ENCODE measurements at places on chromosomes 12 and 14.

DNA sequence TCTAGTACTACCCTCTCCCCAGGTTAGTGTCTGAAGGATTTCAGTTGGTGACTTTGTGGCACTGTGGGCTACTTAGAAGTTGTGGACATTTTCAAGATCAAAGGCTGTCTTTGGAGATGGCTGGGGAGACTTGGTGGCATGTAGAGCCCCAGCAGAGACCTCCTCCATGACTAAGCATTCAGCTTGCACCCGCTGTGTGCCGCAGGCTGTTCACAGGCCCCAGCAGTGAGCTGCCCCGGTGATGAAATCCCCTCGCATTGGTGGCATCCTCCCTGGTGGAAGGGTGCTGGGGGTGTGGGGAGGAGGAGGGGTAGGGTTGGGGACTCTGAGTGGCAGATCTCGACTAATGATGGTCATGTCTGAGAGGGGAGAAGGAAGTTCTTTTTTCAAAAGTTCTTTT is 173.9 kb downstream of the TSPAN9 start:
- DNase-seq, result no peak

- no peak for DNase-seq
These were observed 67.0 kb downstream of the RBM19 start for GRCh38 chr12:113899042-113899560.

- no peak for DNase-seq
These were observed 88.5 kb upstream of the ANO4 start for GRCh38 chr12:100706033-100706432.

DNA sequence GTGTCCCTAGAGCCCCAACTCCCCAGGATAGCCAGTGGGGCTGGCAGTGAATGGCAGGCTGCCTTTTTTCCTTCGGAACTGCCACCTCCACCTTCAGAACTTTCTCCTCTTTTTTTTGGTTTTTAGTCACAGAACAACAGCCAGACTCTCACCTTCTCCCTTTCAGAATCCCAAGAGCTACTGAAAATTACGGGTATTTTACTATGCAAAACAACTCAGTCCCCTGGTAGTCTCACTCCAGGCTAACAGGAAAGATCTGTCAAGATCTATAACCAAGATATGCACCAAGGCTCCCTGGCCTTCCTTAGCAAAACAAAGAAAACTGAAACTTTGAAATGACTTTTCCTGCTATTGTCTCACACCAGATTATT is 12.5 kb downstream of the PLEKHG6 start:
- DNase-seq, result no peak

DNA sequence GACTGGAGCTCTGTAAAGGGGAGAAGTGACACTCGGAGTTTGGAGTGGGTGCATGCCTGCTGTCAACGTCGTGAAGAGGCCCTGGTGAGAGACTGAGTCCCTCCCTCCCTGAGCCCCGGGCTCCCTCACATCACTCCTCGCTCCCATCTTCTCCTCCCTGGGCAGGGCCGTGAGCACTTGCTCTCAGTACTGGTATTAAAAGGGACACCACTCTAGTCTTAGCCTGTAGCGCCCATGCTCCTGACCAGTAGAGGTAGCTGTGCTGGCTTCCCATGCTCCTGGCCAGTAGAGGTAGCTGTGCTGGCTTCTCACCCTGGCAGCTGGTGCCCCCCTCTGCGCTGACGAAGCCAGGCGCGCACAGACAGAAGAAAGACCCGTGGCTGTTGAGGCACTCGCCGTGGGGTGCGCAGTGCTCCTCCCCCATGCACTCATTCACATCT is 14.7 kb downstream of the ISCA2 start:
- no peak for DNase-seq

DNA sequence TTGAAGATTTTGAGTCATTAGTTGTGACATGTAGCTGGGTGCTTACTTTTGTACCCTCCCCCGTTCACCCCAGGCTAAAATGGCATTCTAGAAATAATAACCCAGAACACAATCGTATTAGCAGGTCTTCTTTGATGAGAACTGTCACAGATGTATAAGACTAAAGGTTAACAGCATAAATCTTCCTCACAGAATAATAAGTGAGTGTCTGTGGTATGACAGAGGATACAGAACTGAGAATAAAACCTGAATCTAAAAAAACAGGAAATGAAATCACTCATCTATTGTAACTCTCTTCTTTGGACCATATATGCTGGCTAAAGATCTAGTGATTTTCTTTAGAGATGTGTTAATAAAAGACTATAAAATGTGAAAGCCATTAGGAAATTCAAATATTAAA is 746.6 kb downstream of the LRFN5 start:
- no peak for DNase-seq

GRCh38 chr12:2276288-2277033 is 223.7 kb downstream of the CACNA1C start:
- DNase-seq, result no peak

GRCh38 chr12:26338586-26339572 is 143.5 kb downstream of the SSPN start:
- no peak for DNase-seq

- no peak for DNase-seq
These were observed 28.9 kb upstream of the TMEM179 start for GRCh38 chr14:104633276-104634137.

DNA sequence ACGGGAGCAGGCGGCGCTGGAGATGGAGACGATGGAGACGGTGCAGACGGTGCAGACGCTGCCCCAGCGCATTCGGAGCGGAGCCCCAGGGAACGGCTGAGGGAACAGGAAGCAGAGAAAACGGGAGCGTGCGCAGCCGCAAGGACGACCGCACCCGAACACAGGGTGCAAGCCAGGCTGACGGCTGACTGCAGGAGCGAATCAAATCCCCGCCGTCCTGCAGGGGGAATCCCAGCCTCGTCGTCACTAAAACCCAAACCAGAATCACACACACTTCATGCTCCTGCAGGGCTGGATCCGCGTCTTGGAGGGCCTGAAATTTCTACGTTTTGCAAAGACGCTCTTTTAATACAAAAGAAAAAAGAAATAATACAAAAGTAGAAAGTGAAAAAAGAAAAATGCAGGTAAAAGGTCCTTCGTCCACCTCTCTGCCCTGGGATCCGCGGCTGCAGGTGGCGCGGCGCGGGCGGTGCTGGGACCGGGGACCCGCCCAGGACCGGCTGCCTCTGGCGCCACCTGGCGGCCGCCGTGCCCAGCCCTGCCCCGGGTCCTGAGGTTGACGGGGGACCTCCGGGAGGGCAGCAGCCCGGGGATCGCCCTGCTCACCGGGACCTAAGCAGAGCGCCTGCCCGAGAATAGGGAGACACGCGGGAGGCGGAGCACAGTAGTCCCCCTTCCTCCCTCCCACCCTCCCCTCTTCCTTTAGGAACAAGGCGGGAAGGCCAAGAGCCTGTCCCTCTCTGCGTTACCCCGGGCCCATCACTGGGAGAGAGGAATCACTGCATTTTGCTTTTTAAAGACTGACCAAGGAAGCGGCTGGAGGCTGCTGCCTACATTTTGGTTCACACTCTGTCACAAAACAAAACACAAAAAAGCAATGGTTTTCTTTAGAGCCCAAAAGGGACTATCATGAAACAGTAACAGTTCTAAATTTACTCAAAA is 20.1 kb downstream of the STX2 start:
- peak; percentile 83 for DNase-seq

DNA sequence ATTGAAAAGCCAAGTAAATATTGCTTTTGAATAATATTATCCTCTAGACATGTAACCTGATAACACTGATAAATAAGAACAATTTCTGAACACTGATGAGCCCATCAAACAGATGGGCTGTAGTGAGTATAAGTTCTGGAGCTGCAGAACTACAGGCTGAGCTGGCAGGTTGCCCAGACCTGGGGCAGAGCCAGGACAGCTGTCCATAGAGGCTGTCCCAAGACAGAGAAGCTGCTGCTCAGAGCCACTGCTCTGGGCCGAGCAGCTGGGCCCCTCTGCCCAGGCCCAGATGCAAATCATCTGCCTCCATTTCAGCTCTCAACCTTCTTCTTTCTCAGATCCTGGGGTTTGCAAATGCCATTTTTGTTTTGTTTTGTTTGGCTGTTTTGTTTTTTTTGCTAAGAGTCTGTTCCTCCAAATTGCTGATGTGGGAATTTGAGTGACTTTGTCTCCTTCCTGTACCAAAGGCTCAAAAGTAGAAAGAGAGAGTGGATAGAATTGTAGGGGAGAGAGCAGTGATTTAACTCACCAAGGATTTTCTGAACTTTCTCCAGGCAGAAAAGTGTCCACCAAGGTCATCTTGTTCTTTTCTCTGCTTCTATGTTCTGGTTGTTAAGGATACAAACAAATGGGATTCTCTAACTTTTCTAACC is 4.0 kb upstream of the TESPA1 start:
- DNase-seq, result no peak

DNA sequence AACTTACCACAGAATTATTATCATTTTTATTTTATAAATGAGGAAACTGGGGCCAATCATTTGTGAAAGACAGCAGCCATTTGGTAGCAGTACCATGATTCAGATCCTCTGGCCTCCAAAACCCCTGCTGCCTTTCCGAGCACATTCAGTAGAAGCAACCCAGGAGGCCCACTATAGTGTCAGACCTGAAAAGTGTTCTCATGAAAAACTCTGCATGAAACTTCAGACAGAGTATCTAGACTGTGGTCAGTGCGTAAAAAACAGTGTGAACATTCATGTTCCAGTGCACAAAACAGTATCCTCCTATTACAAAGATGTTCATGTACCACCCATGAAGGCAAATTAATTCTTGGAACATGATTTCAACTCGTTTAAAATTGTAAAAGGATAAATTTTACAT is 112.0 kb downstream of the EPS8 start:
- no peak for DNase-seq
